ENCODE measurements at places on chromosomes 13 and 19.

DNA sequence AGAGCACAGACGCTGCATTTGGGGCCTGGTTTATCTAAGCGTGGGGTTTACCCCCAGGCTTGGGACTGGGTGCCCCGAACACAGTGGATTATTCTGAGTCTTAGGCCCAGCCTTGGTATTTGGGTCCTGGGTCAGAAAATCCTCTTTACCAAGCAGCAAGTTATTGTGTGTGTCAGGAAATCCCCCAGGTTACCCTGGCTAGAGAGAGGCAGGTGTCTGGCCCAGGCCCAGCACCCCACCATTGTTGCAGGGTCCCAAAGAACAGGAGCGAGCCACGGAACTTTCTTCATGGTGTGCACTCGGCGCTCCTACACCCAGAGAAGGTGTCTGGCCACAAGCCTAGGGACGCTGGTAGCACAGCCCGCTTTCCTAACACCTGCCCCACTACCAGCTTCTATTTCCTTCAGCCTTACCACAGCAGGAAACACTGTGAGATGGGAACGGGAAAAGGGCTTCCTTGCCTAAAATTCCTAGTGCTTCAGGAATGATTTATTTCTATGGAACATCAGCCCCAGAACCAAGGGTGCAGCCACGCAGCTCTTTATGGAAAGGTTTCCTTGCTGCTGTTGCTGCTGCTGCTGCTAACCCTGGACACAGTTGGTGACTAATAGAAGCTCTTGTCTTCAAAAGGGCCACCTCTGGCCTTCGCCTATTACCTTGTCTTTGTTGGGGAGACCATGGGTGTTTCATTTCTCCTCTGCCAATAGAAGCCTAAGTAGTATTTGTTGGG is 7.4 kb upstream of the CDX2 start:
- DNase-seq = no peak

GRCh38 chr13:95822303-95822702 is 145.4 kb downstream of the DNAJC3 start:
- no peak for DNase-seq

DNA sequence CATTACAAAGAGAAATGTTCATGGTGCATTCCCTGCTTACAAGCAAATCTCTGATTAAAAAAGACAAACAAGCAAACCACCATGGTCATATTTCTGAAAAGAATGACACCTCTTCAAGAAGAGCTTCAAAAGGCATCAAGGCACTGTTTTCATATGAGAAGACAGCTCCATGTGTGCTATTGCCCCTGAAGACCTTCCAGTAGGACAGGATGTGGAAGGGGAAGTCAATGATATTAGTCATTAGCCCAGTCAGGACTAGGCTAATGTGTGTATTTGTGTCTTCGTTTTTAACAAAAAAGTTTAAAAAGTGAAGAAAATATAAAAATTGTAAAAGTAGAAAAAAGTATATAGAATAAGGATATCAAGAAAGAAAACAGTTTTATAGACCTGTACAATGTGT is 534.7 kb upstream of the ARGLU1 start:
- no peak for DNase-seq

- no peak for DNase-seq
These were observed 4.1 kb downstream of the AZU1 start for GRCh38 chr19:831407-832369.

DNA sequence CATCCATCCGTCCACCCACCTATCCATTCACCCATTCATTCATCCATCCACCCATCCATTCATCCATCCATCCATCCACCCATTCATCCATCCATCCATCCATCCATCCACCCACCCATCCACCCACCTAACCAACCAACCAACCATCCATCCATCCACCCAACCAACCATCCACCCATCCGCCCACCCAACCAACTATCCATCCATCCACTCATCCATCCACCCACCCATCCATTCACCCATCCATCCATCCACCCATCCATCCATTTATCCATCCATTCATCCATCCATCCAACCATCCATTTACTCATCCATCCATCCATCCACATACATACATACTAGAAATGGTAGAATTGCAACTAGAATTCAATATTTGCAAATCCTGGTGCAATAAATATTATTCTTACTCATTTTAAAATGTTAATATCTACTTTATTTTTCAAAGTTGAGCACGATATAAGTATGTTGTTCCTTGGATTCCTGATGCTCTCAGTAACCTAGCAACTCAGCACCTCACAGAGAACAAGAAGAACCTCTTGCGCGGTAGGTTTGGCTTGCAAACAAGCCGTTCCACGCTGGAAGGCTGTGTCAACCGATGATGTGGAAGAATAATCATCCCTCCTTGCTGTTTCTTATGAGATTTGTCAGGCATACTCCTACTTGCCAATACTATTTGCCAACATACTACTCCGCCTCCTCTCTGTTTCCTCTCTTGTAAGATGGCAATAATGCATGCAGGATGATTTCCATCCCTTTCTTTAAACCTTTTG is 111.7 kb downstream of the GNG7 start:
- DNase-seq = no peak

GRCh38 chr13:80118506-80118905 is 222.4 kb downstream of the SPRY2 start:
- DNase-seq = no peak

DNA sequence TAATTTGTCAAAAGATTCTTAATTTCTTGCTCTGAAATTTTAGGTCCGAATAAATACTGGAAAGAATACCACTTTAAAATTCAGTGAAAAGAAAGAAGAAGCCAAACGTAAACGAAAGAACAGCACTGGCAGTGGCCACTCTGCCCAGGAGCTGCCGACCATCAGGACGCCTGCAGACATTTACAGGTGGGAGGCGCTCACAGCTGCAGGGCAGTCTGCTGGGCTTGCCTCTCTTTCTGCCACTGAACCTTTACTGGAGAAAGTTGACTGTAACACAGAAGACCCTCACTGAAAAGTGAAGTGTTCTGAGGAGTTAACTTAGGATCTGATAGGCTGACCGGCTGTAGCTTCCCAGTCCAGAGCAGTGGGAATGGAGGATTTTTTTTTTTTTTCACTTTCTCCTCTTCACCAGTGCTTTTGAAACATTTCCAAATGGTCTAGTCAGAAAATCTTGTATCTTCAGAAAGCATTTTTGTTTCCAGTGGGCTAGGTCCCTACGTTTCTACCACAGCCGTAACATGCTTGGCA is 69.1 kb downstream of the URI1 start:
- no peak for DNase-seq

- DNase-seq = no peak
These were observed 460 bp downstream of the MEDAG start for GRCh38 chr13:30906411-30907051.

GRCh38 chr13:68128297-68128915 is 898.3 kb upstream of the PCDH9 start:
- DNase-seq = no peak
